NCI-H1092 treated with DMSO at 0.1 percent for 48 hours (cell line): ENCODE measurements at places on chromosomes 2 and 18.

GRCh38 chr18:76472829-76473228, 22.2 kb downstream of the ZNF516 start:
- no peak for DNase-seq

DNA sequence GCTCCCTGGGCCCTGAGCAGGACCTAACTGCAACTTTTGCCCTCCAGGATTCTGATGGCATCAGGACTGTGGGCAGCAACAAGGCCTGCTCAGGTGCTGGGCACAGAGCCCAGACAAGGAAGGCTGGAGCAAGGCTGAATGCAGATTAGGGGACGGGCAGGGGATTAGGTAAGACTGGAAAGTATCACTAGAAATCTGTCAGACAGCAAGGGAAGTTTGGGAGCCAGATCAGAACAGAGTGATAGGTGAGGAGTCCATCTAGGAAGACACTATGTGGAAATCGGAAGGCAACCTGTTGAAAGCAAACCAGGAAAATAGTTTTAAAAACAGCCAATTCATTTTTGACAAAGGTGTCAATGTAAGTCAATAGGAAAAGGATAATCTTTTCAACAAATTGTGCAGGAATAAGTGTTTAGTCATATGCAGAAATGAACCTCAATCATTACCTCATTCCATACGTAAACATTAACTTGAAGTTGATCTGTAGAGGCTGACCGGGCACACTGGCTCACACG, 56.4 kb upstream of the STPG4 start:
- DNase-seq = no peak

GRCh38 chr2:58640042-58640441, 398.9 kb upstream of the FANCL start:
- DNase-seq = no peak

DNA sequence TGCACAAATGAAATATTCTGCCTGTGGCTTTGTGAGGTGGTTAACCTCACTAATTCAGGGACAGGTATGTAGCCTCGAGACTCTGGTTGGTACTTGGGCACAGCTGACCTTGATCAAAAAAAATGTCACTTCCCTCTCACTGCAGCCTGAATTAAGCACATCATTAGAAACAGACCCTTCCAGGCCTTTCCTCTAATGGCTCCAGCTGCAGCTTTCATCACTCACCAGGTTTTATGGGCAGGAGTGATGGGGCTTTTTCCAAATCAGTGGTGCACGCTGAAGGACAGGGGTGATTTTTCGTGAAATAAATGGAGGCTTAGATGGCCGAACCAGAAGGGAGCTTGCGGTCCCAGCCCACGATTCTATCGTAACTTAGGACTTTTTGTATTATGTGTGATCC, 213.0 kb upstream of the RAB12 start:
- no peak for DNase-seq

GRCh38 chr18:10010611-10011015, 96.8 kb downstream of the VAPA start:
- DNase-seq = no peak

GRCh38 chr2:37982147-37982582, 57.1 kb downstream of the RMDN2 start:
- DNase-seq = peak; percentile 18

DNA sequence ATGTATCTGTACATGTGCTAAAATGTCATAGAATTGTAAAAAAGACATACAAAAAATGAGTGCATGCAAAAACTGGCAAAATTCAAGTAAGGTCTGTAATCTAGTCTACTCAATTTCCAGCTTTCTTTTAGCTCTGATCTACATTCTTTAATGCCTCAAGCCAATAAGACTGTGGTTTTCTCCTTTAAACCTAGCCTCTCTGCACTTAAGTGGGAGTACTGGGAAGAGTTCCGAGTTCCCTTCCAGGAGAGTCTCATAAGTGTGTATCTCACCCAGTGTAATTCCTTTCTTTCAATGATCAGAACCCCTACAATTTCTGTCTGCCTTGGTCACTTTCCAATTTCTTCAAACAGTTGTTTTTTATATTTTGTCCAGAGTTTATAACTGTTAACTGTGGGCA, 150.1 kb downstream of the PTRHD1 start:
- no peak for DNase-seq

- no peak for DNase-seq
These were observed 181.2 kb downstream of the FAM124B start for GRCh38 chr2:224220586-224221255.

- DNase-seq = no peak
These were observed 51.3 kb downstream of the BCL11A start for GRCh38 chr2:60502144-60502543.

DNA sequence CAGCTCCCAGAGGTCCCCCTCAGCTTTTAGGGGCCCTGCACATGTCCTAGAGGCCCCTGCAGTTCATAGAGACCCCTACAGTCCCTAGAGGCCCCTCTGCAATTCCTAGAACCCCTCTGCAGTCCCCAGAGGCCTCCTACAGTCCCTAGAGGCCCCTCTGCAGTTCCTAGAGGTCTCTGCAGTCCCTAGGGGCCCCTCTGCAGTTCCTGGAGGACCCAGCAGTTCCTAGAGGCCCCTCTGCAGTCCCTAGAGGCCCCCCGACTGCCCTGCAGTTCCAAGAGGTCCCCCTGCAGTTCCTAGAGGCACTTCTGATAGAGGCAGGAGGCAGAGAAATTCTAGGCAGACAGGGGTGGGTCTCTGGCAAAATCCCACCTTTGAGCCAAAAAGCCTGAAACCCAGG, 35.4 kb downstream of the MC2R start:
- DNase-seq = no peak

DNA sequence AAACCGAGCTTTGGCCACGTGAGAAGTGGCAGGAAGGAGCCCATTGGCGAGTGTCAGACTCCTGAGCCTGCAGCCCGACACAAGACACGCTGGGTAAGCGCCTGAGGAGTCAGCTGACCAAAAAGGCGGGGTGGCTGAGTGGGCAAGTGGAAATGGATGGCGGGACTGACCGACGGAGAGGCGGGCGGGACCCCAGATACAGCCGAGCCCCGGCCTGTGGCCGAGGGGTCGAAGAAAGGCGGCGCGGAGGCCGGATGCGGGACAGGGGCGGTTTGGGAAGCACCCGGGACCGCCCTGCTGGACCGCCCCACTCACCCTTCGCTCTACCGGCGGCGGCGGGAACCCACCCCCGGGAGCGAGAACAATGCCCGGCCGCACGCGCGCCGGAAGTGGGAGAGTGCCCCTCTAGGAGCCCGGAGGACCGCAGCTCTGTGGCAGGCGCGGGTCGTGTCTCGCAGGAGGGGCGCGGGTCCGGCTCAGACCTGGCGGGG, 22.8 kb downstream of the ZSCAN30 start:
- DNase-seq = peak; percentile 93

- no peak for DNase-seq
These were observed 377.7 kb upstream of the ST6GAL2 start for GRCh38 chr2:107263628-107264027.

DNA sequence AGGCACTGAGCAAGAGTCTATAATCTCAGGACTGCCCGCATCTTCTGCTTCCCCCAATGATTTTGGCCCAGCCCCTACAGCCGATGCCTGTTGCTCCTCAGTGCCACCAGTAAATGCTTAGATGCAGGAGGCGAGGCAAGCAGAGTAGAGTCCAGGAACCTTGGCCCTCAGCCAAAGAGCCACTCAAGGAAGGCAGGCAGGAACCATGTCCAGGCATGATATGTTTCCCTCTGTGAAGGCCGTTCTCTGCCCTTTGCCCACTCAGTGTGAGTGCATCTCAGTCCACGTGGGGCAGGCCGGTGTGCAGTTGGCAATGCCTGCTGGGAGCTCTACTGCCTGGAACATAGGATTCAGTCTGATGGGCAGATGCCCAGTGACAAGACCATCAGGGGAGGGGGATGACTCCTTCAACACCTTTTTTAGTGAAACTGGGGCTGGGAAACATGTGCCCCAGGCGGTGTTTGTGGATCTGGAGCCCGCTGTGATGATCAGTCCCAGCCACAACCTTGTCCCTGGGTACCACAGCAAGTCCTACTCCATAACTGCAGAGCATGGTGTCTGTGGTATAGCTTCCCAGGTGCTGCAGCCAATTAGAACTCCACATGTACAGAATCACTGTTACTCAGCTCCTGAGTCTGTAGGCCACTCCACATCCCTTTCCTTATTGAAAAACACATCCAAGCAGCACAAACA, 9.7 kb upstream of the DNAJB2 start:
- DNase-seq = no peak

GRCh38 chr18:56975276-56975675, 171.6 kb upstream of the BOD1L2 start:
- DNase-seq = no peak

DNA sequence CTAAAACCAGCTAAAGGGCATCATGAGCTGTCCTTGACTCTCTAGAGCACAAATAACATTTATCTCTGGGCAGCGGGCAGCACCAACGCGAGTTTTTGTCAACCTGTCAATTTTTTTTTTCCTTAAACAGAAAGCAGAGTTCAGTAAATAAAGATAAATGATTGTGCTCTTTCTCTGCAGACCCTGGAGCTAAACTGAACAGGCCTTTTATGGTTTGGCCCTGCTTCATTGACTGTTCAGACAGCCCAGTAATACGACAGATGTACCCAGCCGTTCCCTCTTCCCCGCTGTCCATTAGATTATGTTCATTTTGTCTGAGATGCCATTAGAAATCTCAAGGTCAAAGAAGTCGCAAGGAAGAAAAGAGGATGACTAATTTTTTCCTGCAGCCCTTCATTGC, 280.5 kb upstream of the PIK3C3 start:
- no peak for DNase-seq

GRCh38 chr2:112322919-112323318, 47.5 kb downstream of the ZC3H6 start:
- no peak for DNase-seq

GRCh38 chr2:99496021-99496420, 6.2 kb upstream of the REV1 start:
- no peak for DNase-seq

DNA sequence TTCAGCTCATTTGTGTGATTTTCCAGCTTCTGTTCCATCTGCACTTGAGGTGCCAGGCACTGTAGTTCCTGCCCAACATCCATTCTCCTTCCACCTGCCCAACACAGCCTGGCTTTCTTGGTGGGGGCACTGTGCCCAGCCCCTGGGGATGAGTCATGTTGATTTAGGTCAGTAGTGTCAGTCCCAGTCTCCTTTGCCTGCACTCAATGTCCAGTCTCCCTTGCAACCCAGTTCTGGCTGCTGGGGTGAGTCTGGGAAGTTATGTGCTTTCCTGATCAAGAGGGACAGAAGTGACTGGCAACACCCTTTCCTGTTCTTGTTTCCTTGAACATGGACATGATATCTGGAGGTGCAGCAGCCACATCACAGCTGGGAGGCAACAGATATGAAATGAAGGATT, 1.5 kb upstream of the ASB18 start:
- no peak for DNase-seq

- no peak for DNase-seq
These were observed 65.8 kb downstream of the ANKRD62 start for GRCh38 chr18:12159446-12159845.

DNA sequence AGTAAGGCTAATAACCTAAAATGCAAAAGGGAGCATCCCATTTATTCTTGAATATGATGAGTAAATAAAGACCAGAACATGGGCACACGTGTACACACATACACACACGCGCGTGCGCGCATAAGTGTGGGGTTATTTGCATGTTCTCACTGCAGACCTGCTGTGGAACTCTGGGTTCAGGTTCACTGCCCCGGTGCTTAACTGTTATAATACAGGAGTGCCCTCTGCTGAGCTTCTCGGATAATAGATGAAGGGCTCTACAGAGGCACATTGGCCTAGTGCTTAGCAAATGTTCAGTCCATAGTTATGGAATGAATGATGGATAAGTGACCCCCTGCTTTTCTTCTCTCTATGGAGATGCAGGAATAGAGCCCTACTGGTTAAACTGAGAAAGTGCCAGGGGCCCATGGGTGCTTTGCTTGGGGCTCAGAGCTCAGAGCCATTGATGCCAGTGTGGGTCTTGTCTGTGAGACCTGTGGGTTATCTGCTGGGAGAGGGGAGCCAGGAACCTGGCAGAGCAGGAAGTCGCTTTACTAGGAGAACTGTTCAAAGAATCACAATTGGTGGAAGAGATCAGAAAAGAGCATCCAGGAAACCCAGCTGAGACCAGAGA, 3.6 kb upstream of the ARL4C start:
- peak; percentile 45 for DNase-seq

- no peak for DNase-seq
These were observed 1520.1 kb upstream of the ZEB2 start for GRCh38 chr2:146040051-146040450.

DNA sequence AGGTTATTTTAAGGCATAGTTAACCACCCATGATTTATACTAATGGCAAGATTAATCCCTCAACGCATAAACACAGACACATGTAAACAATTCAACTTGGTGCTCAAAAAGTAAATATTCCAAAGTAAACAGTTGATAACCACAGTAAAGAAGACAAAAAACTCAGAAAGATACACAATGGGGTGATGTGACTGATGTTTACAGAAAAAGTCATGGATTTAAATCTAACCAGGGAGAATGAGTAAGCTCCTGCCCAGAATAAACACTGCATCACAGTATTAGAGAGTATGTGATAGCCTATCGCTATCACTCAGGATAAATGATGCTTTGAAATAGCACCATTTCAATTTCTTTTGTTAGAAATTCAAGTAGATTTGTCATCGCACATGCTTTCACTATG, 49.3 kb downstream of the HIBCH start:
- no peak for DNase-seq

- no peak for DNase-seq
These were observed 11.8 kb downstream of the LAMA3 start for GRCh38 chr18:23701017-23701416.

DNA sequence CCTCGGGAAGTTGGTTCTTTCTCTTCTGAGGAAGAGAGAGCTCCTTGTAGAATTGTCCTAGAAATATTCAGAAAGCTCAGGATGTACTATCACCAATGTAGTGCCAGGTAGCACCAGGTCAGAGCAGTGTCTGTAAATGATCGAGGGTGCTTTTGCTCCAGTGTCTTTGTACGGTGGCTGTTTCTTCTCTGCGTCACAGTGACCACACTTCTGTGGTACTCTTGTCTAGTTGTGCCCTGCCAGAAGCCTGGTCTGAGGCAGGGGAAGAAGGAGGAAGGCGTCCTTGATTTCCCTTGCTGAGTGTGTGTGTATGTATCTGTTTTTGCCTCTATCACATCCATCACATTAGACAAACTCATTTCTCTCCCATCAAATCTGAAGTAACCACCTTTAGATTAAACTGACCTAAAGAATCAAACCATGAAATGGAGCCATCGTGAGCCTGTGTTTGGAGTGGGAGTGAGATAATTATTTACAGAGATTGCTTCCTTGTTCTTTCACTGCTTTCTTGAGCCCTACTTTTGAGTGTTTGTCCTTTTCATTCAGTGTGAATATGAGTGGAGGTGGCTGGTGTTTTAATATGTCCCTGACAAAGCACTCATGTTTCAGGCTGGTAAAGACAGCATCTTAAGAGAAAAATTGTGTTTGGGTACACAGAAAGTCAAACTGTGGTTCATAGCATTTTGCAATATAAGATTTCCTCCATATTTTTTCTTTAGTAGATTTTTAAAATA, 97.2 kb downstream of the ACOXL start:
- no peak for DNase-seq

DNA sequence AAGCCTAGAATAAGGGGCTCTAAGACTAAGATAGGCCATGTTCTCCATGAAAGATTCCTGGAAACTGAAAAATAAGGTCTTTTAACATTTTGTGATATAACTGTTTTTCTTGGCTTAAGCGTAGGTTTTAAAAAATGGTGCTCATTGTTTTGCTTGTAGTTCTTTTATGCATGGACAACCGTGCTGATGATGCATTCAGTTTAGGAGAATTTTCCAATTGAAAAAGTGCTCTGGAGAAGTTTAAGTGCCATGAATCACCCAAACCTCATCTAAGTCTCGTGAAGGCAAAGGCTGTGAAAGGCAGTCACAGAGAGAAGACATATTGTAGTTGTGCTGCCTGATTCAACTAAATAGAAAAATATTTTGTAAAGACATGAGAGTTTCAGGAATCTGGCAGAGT, 111.8 kb upstream of the GAREM1 start:
- no peak for DNase-seq
